Dermis blood vessel endothelial cell (primary cell): ENCODE measurements at places on chromosomes 3 and 15. TPM values are rescaled to one million over a fixed set of nuclear protein-coding genes. Genes with fewer than 3 reads are reported as not detected.
A peak's percentile ranks its signal among the peaks of the same experiment; 100 is the strongest.

Gene PPP1R14D
- total RNA-seq = not detected in 2 replicates

Gene CYP1A1
- total RNA-seq = 37.6 and 89.4 TPM in 2 replicates

- DNase-seq = no peak
These were observed 797.5 kb downstream of the AGBL1 start for GRCh38 chr15:86877171-86877631.

Gene ZNF860
- total RNA-seq = 2.2 and 3.4 TPM in 2 replicates

DNA sequence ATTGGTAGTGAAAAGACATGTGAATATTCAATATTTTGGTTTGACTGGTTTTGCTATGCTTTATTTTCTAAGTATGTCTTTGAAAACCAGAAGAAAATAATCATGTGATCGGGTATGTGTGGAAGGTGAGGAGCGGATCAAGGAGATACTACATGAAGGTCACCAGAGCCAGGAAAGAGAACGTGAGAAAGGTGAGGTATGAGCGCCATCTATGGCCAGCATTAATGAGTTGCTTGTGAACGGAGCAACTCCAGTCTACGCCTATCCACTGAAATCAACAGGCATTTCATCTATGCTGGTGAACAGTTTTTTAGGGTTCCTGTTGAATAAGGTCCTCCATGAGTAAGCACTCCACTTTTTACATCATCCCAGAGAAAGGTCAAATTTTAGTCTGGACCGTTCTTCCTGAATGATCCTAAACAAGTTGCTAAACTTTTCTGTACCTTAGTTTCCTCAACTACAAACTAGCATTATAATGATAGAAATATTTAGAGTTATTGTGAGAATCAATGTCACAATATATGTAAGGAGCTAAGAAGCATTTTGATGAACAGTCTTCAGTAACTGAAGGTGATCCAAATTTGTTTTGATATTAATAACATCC lies 1435.2 kb upstream of the CADM2 start:
- DNase-seq = peak; percentile 29

DNA sequence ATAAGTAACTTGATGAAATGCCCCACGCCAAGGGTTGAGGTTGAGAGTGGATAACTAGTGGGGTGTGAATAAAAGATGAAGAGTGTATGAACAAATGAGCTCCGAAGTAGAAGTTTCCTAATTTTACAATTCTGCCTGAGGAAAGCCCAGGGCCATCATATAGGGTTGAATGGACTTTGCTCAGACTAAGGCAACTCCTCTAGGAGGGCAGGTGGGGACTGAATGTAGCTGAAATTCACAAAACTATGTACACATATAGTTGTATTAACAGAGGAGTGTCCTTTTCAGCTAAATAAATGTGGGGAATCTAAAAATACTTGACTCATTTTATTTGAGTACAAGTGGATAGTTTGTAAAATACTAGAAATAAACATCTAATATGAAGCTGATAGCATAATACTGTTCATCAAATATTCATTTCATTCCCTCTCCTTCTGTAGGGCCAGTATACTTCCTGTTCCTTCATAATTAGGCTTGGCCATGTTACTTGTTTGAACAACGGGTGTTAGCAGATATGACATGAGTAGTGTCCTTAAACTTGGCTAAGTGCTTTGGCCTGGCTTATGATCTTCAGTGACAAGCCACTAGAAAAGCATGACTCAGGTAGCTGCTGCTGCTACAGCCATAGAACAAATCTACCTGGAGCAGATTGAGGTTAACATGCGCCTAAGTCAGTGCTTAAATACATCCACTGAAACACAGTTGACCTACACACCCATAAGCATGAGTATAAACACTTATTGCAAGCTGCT lies 26.5 kb downstream of the PLSCR1 start:
- DNase-seq = no peak

Gene SLC12A1
- under 0.01 TPM in 2 replicates for total RNA-seq

Gene SMCO1
- not detected in 2 replicates for total RNA-seq

DNA sequence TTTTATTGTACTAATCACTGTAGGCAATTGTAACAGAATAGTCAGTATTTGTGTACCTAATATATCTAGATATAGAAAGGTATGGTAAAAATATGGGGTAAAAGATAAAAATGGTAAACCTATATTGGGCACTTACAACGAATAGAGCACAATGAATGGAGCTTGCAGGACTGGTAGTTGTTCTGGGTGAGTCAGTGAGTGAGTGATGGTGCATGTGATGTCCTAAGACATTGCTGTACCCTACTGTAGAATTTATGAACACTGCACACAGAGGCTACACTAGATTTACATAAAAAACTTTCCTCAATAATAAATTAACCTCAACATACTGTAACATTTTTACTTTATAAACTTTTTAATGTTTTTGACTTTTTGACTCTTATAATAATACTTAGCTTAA lies 274.3 kb upstream of the PPP2R3A start:
- DNase-seq = no peak

Gene TIPIN
- 7.8 and 12.4 TPM in 2 replicates for total RNA-seq

DNA sequence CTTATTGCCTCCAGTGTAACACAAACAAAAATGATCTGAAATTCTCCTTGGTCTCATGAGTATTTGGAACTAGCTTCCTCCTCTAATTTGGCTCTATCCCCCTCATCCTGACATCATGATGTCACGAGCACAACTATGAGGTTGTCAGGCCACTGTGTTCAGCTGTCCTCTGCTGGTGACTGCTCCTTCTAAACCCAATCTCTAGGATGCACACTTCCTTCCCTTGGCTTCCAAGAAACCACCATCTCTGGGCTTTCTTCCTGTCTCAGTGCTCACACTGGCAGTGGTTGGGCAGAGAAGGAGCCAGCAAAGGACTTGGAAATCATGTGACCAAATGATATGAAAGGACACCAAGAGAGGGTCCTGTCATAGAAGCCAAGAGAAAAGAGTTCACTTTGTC lies 30.7 kb upstream of the EIF1B start:
- no peak for DNase-seq

Gene GRIP2
- under 0.01 TPM in 1 of 2 replicates, not detected in the other for total RNA-seq

DNA sequence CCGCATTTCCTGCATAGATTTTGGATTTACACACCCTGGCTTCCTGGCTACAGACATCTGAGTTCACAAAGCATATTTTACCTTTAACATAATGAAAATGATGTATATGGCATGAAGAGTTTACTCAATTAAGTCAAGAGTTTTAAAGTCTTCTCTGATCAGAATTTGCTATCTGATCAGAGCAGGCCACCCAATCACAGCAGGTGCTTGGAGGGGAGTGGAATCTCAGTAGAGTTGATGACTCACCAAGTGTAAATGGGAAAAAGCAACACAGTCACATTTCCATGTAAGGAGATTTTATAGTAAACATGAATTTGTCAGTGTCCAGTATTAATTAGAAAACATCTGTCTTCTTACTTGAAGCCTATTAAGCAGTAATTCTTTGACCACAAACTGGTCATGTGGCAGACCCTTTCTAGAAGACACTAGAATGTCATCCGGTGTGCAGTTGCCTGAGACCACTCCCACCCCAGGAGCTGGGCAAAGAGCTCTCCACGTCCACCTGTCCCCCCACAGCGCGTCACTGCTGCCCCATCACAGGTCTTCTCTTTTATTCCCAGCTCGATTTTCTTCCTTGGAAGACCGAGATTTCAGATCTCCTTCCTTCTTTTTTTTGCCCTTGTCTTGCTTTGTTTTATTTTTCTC lies 10.8 kb downstream of the MESD start:
- peak; percentile 69 for DNase-seq

- peak; percentile 90 for DNase-seq
These were observed 28.3 kb downstream of the IGF2BP2 start for GRCh38 chr3:185796431-185797107.

GRCh38 chr15:65414841-65415621 lies 7.7 kb downstream of the IGDCC4 start:
- peak; percentile 21 for DNase-seq

- no peak for DNase-seq
These were observed 23.1 kb downstream of the PLSCR5 start for GRCh38 chr3:146581951-146582467.

DNA sequence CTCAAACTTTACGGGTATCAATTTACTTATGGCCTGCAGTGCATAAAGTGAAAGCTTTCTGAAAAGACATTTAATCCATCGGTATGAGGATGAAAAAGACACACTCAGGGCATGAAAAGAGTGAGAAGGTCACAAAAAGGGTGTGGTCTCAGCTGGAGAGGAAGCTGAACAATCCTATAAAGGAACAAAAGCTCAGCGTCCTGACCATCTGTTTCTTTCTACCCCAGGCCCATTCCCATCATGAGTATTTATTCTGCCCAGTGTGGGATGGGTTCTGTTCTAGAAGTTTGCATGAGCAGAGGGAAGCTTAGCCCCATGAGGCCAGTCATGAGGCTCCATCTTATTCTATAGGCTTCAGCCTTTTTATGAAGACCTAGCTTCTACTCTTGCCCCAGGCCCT lies 144.6 kb downstream of the LPP start:
- DNase-seq = peak; percentile 43

- DNase-seq = no peak
These were observed 10.0 kb downstream of the PHC3 start for GRCh38 chr3:170171563-170171962.

Gene SPINK8
- not detected in 2 replicates for total RNA-seq

- no peak for DNase-seq
These were observed 12.7 kb upstream of the MINDY4B start for GRCh38 chr3:150917951-150918350.

DNA sequence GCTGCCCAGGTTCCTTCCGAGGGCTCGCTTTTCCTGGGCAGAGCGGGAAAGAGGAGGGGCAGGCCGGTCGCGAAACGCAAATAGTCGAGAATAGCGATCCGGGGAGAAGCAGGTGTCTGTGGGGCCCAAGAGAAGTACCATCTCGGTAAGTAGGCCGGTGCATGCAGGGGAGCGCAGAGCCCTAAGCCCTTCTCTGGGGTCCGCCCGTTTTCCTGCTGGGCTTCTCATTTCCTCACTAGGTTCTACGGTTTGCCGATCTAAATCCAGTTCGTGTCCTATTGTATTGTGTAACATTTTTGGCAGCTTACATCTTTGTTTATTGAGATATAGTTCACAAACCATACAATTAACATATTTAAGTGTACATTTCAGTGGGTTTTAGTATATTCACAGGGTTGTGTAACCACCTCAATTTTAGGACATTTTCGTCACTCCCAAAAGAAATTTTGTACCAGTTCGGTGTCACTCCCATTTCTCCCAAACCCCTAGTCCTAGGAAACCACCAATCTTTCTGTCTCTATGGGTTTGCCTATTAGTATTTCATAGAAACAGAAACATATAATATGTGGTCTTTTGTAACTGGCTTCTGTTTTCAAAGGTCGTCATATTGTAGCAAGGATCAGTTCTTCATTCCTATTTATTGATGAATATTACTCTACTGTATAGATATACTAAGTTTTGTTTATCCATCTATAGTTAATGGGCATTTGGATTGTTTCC lies 6.8 kb upstream of the TRIM69 start:
- DNase-seq = no peak

Gene TERC
- total RNA-seq = 36.1 and 446 TPM in 2 replicates

DNA sequence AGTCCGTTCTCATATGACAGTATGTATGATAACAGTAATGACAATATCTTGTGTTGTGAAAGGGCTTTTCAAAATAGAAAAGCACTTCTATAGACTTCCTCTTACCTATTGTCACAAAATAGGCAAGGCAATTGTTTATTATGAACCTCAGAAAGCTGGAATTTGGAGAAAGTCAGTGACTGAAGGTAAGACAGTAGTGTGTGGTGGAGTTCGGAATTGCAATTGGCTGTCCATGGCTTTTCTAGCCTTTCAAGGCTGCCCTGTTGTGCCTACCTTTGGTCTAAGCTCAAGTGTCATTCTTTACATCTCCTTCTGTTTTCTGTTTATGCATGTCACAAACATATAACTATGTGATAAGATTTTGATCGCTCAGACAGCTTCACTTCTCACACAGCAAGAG lies 219.3 kb upstream of the NR2E3 start:
- DNase-seq = no peak

GRCh38 chr3:8629151-8630021 lies 15.2 kb downstream of the SSUH2 start:
- DNase-seq = peak; percentile 77

Gene CAPN7
- total RNA-seq = 33.5 and 43.9 TPM in 2 replicates

GRCh38 chr3:127967316-127967715 lies 52.3 kb downstream of the KBTBD12 start:
- no peak for DNase-seq

Gene ZNF774
- total RNA-seq = 1.4 and 2.2 TPM in 2 replicates
